ENCODE measurements at places on chromosomes 3 and 15. TPM values are rescaled to one million over a fixed set of nuclear protein-coding genes. Genes with fewer than 3 reads are reported as not detected.

DNA sequence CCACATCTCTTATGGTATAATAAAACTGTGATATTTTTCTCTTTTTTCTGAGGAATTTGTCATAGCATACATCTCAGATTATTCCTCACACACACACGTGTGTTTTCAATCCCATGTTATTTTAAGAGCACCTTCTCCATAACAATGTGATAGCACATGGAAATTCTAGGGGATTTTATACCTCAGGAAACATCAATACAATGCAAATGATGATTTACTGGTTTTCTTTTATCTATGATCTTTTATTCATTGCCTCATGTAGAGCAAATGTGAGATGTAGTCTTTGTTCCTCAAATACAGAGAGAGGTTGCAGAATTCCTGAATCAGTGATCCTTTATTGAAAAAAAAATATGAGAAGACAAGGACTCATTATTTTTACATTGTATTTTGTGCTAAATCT, 128.3 kb upstream of the ROBO1 start:
- no peaks in the 10 kb centered on the region for H3K4me1 ChIP-seq
- no peak for DNase-seq
- no peak overlapping the region for H3K27ac ChIP-seq
- H3K4me3 ChIP-seq, result no peak overlapping the region
- H3K36me3 ChIP-seq, result no peaks in the 10 kb centered on the region

DNA sequence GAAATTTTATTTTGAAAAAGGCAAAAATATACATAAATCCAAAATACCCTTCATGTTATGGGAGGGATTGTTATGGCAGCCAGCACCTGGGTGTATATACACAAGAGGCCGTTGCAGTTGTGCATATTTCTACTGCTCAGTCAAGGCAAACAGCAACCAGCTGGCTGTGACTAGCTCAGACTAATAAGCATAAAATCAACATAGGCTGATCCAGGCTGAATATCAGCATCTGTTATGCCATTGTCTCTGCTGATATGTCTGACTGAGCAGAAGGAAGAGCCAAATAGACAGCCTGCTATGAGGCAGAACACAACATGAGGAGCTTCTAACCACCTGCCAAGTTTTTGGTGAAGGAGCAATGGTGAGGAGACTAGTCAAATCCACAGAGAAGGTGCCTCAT, 457.5 kb upstream of the ALCAM start:
- H3K27ac ChIP-seq, result no peak overlapping the region
- no peak for DNase-seq
- H3K27me3 ChIP-seq, result no peaks in the 10 kb centered on the region
- H3K4me1 ChIP-seq, result no peaks in the 10 kb centered on the region
- H3K4me3 ChIP-seq, result no peak overlapping the region

Gene TPRG1
- 25.8 TPM for total RNA-seq

Gene ISLR2
- not detected for total RNA-seq

Gene ACTC1
- total RNA-seq, result 0.29 TPM
